ENCODE measurements at places on chromosomes 2 and 18.

DNA sequence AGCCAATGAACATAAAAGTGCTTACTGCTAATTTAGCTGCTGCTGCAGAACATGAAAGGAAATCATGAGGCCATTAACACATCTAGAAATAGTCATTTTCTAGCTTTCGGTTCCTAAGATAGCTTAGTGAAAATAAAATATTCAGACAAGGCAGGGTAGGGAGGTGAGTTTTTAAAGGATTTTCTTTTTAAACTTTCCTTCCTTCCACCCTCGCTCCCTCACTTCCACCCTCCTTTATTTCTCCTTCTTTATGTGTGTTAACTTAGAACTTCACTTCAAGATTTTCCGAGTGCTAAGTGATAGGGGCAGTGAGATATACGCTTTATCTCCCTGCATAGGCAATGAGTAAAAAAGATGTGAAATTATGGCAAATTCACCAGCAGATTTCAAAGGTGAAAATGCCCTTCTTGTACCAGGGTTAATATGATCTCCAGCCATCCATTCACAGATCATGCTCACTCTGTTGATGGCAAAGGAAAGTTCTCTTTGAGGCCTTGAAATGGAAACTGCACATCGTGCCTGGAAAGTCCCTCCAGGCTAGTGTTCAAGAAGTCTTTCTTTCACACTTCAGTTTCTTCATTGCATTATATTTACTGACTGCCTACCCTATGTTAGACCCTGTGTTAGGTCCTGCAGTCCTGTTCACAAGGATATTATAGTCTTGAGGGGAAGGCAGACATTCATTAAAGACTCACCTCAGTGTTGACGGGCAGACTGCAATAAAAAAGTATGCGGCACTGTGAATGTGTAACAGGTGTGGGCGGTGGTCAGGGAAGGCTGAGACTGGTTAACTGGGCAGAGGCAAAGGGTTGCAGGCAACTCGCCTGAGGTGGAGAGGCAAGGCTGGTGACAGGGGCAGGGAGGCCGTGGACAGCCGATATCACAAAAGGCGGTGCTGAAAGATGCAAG, 200.8 kb downstream of the PLCL1 start:
- DNase-seq: no peak

- peak; percentile 91 for DNase-seq
These were observed 74.2 kb upstream of the ID2 start for GRCh38 chr2:8607606-8608005.

- no peak for DNase-seq
These were observed 143.4 kb downstream of the TRIM43 start for GRCh38 chr2:95734976-95735890.

- no peak for DNase-seq
These were observed 447.7 kb downstream of the SOX11 start for GRCh38 chr2:6139916-6140315.

- no peak for DNase-seq
These were observed 2.6 kb downstream of the LIMS1 start for GRCh38 chr2:108536911-108537310.

GRCh38 chr18:67200665-67201064, 315.9 kb downstream of the DSEL start:
- DNase-seq: no peak

- DNase-seq: peak; percentile 56
These were observed 15.2 kb downstream of the OTOF start for GRCh38 chr2:26462511-26463243.

GRCh38 chr18:36149514-36150289, 20.0 kb downstream of the ELP2 start:
- no peak for DNase-seq

- DNase-seq: no peak
These were observed 1.9 kb downstream of the DOK6 start for GRCh38 chr18:69402533-69402989.

DNA sequence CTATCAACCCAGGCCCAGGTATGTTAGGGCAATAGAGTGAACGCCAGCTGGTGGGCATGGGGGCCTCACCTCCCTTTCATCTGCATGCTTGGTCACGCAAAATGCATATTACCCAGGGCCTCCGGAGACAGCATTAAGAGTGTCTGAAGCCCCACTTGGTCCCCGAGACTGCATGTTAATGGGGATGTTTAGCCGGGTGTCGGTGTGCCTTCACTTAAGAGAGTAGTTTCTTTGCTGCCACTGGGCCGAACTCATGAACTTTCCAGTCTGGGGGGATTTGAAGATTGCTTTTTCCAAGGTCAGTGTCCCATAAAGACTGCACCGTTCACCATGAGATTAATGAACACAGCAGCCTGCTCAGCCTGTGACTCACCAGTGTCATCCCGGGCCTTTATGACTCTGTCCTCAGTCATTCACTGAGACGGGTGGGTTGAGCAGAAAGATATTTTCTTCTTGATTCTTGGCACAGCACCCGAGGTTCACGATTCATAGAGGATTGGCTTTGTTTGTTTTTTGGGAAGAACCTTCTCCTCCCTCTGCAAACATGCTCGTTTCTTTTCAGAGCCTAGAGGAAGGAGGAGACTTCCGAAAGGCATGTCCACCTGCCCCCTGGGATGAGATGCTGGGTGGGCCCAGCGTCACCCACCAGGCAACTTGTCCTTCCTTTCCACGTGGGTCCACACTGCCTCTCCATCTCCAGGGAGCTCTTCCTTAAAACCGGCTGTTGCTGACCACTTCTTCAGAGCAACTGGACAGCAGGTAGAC, 199.1 kb downstream of the GLI2 start:
- DNase-seq: peak; percentile 99

GRCh38 chr2:7479603-7480002, 562.4 kb downstream of the RNF144A start:
- DNase-seq: peak; percentile 56

- DNase-seq: peak; percentile 69
These were observed 84.8 kb downstream of the SH3RF3 start for GRCh38 chr2:109213646-109214433.

- no peak for DNase-seq
These were observed 232.8 kb downstream of the DYM start for GRCh38 chr18:49227441-49228165.

DNA sequence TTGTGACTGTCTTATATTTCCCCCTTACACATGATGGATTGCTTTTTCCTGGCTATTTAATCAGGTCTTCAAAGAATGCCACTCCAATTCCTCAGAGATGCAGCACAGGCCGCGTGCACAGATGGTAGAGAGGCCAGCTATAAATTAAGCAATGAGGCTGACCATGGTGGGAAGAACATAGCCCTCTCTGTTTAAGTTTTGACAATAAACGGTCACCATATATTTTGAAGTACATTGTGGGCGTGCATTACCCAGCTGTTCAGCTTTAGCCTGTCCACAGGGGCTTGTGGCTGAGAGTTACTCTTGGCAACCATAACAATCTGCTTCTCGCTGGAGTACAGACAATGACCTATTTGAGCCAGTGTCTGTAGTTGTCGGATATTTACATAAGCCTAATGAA, 730.8 kb downstream of the DCC start:
- DNase-seq: no peak

DNA sequence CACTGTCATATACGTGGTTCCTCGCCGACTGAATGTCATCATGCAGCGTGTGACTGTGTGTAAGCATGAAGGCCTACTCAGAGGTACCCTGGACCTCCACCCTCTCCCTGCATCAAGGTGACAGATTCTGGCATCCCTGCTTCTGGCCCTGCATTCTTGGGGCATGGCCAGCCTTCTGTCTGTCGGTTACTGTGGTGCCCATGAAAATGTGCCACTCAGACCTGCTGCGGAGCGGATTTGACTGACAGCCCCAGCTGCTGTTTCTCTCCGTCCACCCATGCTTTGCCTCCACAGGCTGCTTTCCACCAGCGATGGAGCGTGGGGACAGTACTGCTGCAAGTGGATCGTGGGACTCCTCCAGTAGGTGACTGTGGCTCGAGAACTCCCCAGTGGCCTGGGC, 9.6 kb downstream of the TMEM177 start:
- DNase-seq: no peak

- peak; percentile 18 for DNase-seq
These were observed 2.2 kb upstream of the CAD start for GRCh38 chr2:27214941-27215340.

- no peak for DNase-seq
These were observed 286.8 kb upstream of the RAB12 start for GRCh38 chr18:8322486-8322885.

GRCh38 chr2:69177785-69178636, 165.0 kb downstream of the ANTXR1 start:
- DNase-seq: peak; percentile 66

GRCh38 chr2:218394298-218395089, 5.2 kb upstream of the CTDSP1 start:
- DNase-seq: no peak

GRCh38 chr2:206858687-206859329, 80.5 kb upstream of the CPO start:
- DNase-seq: no peak

DNA sequence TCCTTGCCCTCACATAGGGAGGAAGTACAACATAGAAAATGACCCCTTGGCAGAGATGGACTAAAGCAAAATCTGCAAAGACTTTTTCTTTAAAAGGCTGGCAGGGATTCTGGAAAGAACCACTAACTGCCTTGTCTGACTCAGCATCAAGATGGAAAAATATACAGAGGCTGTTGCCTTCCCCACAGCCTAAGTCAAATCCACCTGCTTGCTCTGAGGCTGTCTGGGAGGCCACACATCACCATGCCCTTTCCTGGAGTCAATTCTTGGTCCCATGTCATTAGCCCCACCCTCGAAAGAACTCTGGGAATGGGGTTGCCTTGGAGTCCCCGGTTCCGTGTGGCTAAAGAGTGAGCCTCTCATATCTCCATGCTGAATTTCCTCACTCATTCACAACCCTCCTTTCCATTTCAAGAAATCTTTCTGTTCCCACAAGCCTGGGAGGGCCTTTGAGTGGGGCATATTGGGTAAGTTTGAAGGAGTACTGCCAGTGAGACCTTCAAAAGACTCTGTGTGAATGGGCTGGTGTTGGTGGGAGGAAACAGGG, 39.4 kb downstream of the BMP10 start:
- DNase-seq: no peak

GRCh38 chr2:100703739-100704138, 116.2 kb upstream of the NPAS2 start:
- no peak for DNase-seq

GRCh38 chr18:8826514-8826913, 121.2 kb downstream of the MTCL1 start:
- DNase-seq: no peak

DNA sequence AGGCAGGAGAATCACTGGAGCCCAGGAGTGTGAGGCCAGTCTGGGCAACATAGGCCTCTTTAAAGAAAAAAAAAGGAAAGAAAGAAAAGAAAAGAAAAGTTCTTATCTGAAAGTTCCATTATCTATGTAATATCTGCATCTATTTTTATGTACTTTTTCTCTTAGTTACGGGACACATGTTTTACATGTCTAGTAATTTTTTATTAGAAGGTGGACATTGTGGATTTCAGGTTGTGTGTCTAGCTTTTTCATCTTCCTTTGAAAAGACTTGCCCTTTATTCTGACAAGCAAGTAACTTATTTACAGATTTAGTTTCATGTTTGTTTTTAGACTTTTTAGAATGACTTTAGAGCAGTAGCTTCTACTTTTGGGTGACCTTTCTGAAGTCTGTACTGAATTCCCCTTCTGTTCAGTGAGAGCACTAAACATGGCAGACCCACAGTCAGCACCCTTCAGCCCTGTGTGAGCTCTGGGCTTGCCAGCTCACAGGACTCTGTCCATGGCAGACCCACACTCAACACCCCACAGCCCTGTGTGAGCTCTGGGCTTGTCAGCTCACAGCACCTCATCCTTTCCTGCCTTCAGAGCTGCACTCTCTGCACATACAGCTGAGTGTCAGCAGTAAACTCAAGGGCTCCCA, 17.5 kb downstream of the TRAPPC12 start:
- DNase-seq: no peak
